ENCODE measurements at places on chromosomes 2 and 18.

DNA sequence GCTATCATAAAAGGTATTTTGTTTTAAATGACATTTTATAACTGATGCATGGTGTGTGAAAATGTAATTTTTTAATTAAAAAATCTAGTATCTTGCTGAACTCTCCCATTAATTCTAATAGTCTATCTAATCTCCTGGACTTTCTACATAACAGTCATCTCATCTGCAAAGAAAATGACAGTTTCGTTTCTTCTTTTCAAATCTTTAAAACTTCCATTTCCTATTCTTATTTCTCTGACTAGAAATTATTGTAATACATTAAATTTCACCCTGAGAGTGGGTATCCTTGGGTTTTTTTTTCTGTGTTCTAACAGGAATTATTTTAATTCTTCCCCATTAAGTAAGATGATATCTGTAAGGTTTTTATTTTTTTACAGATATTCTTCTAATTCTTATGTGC lies 120.1 kb downstream of the KCNF1 start:
- DNase-seq = no peak

DNA sequence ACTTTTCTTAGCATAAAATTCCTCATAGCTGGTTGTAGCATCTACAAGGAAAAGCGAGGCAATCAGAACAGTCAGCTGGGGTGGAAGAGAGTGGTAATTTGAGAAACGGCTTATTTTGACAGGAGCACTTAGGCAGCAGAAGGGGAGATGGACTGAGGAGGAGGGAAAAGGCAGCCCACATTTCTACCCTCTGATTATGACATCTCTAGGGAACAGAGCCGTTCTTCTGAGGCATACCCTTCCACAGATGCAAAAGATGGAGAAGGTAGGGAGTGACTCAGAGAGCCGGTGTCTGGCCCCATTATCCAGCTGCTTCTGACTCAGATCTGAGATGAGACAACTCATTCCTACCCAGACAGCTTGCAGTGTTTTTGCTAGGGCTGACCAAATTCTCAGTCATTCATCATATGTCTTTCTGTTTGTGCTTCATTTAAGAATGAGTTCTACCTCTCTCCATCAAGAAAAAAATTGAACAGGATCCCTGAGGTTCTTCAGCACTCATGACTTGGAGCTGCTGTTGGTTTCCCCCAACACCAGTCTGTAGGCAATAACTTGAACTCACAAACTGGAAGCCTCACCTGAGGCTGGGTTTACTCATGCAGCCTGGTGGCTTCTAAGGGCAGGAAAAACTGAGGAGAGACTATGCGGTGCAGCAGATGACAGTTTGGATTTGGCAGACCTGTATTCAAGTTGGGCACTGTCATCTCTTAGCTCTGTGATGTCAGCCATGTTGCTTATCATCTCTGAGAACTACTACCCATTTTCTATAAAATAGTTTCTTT lies 15.9 kb upstream of the SEC11C start:
- DNase-seq = no peak

DNA sequence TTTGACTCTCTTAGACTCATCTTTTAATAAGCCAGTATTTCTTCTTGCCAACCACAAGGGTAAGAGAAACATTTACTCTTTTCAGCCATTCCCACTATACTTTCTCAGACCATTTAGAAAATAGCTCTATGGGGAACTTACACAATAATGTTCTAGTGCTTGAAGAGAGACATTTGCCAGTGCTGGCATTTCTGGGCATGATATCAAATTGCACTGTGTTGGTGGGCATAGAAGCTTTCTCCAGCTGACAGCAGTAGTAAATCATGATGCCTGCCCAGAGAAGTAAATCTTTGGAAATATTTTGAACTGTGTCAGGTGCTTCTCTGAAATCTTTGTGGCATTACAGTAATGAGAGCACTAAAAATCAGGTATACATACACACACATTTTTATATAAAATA lies 346.6 kb downstream of the CBLN2 start:
- no peak for DNase-seq

DNA sequence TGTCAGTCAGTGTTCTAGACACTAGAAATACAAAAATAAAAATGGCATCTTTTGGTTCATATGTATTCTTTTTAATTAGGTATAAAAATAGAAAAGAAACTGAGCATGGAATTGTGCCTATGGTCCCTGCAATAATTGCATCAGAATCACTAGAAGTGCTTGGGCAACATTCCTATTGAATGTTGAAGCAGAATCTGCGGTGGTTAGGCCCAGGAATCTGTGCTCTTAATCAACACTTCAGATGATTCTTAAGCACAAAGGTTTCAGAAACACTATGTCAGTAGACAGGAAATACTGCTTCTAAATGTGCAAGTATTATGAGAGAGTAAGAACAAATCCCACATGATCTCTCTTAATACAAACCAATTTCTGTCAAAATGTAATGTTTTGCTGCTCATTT lies 20.3 kb upstream of the RBBP8 start:
- no peak for DNase-seq

DNA sequence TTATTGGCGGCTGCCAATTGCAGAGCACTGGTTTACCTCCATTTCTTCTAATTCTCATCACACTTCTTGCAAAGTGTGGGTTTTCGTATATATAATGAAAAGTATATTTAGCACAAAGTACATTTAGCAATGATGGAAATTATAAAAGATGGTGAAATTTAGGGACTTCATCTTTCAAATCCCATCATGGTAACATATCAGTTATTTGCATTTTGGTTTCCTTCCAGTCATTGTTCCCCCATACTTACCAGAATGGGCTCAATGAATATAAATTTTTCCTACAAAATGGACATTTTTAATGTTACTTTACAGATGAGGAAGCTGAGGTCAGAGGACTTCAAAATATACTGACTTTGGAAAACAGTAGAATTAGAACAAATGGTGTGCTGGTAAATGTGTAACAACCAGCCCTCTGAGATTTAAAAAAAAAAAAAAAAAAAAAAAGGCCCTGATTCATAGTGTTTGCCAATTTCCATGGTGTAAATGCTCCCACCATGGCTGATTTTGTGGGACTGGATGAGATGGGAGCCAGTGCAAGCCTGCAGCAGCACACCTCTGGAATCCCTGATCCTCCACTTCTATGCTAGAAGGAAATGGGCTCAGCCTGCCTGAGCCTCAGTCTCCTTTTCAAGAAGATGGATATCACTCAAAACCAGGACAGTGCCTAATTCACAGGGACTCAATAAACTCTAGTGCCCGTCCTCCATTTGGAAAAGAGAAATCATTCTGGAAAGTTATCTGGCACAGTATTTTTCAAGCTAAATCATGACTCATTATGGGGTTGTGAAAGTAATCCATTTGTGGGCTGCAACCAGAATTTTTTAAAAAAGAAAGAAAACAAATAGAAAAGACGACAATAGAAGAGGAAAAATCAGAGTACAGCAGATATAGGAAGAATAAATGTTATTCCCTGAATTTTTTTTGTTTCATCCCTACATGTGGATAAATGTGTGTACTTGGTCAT lies 34.0 kb downstream of the LBH start:
- no peak for DNase-seq

GRCh38 chr2:39772812-39773152 lies 6.3 kb downstream of the THUMPD2 start:
- no peak for DNase-seq

DNA sequence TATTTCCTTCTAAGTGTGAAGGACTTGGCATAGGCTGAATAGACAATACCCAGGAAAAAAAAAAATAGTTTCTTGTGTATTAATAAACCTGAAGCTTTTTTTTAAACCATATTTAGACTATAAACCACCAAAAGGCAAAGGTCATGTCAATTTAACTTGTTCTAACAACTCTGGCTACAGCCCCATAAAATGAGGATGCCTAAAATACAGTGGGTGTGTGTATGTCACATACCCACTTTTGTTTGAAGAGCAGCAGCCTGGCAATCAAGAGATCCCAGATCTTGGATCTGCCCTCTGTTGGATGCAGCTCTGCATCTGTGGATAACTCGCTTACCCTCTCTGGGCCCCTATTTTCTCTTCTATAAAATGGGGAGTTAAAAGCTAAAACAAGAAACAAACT lies 65.4 kb downstream of the SATB2 start:
- DNase-seq = no peak

DNA sequence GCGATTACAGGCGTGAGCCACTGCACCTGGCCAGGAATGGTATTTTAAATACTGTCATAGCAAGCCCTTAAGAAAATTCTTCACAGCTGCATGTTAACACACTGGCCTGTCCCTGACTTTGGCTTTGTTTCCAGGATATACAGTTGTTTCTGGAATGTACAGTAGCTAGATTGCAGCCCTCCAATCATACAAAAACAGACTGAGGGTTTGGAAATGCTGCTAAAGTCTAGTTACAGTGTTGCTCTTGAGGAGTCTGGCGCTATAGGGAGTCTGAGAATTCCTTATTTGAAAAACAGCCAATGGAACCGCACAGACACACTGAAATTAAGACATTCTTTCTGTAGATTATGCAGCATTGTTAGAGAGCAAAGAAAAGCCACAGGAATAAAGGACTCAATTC lies 37.7 kb downstream of the STON1 start:
- DNase-seq = no peak

GRCh38 chr18:50559752-50560680 lies at the start of gene MAPK4:
TSS of gene MAPK4 (plus strand) at chr18:50560087. CDS start at chr18:50663959, 103,872 bp downstream.
- no peak for DNase-seq

DNA sequence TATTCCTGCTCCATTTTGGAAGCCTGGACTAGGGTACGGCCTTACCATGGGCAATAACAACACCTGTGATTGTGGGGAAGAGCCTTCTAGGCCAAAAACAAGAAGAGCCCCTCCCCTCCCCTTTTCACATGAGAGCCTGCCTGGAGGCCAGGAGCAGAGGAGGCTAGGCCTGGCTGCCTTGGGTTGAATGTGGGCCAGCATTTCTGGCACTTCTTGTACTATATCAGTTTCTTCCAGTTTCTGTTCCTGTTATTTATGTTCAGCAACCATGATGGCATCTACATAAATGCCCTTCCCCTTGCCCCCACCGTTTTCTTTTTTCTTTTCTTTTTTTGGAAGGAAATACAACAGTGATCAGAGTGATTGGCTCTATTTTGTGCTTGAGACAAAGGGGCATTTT lies 58.4 kb downstream of the KCTD18 start:
- no peak for DNase-seq

DNA sequence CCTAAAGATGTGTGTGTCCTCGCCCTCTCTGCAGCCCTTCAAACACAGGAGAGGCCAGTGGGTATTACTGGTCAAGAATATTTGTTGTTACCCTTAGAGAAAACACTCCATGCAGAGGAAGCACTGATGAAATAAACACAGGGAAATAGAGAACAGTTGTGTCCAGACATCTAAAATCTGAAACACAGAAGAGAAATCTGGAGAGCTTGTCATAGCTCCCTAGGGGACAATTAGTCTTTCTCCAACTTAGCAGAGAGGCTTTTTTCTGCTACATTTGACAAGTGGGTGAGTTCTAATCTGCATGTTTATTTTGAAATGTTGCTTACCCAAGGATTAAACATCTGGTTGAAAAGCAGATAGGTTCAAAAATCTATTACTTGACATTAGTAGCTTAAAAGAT lies 190.1 kb downstream of the CTNNA2 start:
- no peak for DNase-seq

GRCh38 chr2:223797811-223798721 lies 39.3 kb downstream of the AP1S3 start:
- no peak for DNase-seq

GRCh38 chr2:240810199-240810598 lies 9.8 kb downstream of the KIF1A start:
- no peak for DNase-seq

DNA sequence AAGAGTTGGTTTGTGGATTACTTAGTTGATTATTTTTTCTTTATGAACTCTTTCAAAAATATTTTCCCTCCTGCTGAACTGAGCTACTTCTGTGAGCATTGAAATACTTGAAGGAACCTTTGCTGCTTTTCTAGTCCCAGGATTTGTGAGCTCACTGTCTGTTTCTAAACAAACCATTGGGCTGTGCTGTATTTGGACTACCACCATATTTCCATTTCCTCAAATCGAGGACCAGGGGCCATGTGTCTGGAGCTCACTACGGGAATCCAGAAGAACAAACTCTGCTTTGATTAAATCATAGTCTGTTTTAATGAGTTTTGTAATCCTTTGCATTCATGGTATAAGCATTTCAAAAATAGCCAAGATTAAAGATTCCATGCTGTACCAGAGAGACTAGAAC lies 1.3 kb downstream of the MRPL33 start:
- no peak for DNase-seq

DNA sequence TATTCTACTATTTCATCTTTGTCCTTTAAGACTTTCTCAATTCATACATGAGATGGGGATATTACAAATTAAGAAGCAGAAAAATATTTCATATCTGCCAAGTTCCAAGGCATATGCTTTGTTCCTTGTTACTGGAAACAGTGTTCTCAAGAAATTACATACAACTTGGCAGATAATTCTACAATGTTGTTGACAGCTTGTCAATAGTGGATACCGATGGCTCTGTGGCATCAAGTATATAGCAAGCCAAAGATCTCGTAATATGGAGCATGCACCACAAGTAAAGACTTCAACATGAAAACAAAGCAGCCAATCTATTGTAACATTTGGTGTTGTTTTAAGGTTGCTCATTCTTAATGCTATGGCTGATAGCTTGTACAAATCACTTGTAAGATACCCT lies 598.2 kb upstream of the KLHL29 start:
- no peak for DNase-seq

- DNase-seq = no peak
Measured at GRCh38 chr18:80037869-80038630, 3.8 kb downstream of the RBFA start.

DNA sequence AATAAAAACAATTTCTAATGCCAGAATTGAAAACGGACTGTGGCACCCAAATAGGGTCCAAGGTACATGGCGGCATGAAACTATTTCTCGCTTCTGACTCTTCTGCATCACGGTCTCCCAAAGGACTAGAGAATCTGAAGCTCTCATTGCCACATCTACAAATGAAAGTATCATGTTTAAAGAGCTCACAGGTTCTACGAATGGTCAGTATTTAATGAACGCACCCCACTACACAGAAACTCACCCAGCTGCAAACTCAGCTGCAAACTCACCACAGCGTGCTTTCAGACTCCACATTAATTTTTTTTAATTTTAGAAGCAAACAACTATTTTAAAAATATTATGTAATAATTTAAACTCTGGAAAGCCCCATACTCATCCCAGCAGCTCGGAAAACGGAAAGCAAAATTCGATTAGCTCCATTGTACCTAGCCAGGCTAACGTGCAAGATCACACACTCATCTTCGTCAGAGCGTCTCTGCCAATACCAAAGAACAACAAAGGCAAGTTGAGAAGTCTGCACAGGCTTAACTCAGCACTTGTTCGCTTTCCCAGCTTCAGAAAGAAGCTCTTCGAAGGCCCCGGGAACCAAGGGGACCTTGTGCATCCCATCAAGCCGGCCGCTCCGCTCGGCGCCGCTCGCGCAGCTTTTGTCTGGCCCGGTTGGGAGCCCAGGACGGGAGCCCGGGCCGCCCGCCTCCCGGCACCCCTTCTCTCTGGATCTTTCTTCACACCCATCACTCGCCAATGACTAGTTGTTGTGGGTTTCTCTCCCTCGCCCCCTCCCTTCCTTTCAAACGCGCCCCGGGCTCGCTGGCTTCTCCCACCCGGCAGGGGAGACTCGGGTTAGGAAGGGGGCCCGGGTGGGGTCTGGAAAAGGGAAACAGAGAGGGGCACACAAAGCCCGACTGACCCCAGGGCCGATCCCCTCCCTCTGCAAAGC lies 785 bp downstream of the CLASP1 start:
- peak; percentile 14 for DNase-seq

Measured in stimulated activated CD4-positive, alpha-beta T cell treated with anti-CD3 and anti-CD28 coated beads, Interleukin-1b, Interleukin-23, amount 100 ng/mL, for 1 hour (primary cell).